Right atrium auricular region (tissue), 2 donors: ENCODE measurements at places on chromosomes 4 and X. TPM values are rescaled to one million over a fixed set of nuclear protein-coding genes. Genes with fewer than 3 reads are reported as not detected.

- DNase-seq: no peak
Observed at GRCh38 chr4:101187841-101188240, 159.5 kb downstream of the PPP3CA start.

GRCh38 chrX:12979616-12980015, 4.7 kb downstream of the TMSB4X start:
- DNase-seq: no peak

- DNase-seq: no peak
Observed at GRCh38 chr4:36551697-36552214, 270.3 kb downstream of the DTHD1 start.

- DNase-seq: no peak
Observed at GRCh38 chrX:97876697-97877407, 993.1 kb downstream of the RPA4 start.

- DNase-seq: no peak
Observed at GRCh38 chrX:43836435-43837184, 45.6 kb downstream of the MAOB start.

DNA sequence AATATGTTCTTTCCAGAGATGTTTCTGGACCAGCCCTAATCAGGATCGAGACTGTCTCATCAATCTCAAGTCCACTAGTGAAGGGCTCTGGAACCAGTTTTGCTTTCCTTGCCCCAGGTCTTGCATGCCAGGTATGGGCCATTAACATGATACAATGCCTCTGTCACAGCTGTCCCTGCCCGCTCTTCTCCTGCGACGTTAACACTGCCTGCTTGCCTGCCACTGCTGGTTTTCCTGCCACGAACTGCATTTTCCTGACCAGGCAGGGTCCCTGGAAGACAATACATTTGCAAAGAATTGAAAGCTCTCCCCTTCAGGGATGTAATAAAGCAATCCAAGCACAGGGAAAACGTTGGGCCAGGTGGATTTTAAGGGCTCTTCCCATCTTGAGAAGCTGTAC, 200.3 kb downstream of the MID1 start:
- DNase-seq: no peak

- no peak for DNase-seq
Observed at GRCh38 chr4:52640808-52641565, 18.1 kb downstream of the USP46 start.

DNA sequence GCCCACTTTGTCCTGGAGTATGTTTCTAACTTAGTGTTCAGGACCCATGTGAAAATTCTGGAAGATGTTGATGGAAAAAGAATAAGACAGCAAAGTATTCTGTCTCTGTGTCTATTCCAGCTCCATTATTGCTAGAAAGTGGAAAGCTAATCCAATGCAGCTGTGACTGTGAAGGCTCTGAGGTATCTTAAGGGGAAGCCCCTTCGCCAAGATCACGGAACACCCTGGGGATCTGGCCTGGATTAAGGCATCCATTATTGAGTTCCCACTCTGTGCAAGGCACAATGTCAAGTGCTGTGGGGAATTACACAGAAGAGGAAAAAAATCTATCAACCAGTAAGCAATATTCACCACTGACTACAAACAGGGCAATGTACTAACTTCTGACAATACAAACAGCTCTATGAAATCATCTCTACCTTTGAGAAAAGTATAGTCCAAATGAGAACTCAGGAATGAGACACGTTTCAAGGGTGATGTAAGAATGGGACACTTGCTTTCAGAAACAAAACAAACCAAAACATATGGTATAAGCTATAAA, 222.1 kb downstream of the LDB2 start:
- no peak for DNase-seq

LPAR4 gene
- total RNA-seq: 0.15 TPM

TIMM17B gene
- total RNA-seq: 49.2 TPM

SHROOM4 gene
- 9.2 TPM for total RNA-seq

SLAIN2 gene
- 199 TPM for total RNA-seq
